ENCODE measurements at places on chromosomes 6 and 20.
A peak's percentile ranks its signal among the peaks of the same experiment; 100 is the strongest.

DNA sequence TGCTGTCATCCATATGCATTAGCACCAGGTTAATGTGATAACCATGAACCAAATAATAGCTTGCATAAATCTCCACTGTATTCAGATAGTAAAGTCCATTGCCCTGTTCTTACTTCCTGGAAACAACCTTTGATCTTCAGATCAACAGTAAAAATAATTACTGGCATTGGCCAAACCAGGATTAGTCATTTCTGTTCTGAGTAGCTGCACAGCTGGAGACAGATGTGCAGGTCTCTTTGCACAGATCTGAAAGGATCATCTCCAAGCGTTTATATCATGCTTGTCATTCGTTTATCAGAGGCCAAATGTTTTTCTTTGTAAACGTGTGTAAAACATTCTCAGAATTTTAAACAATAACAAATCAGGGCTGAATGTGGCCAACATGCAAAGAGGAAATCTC lies 134.4 kb upstream of the HMGCLL1 start:
- DNase-seq = no peak

GRCh38 chr6:19837511-19838441 lies 606 bp downstream of the ID4 start:
- DNase-seq = no peak

- DNase-seq = no peak
Observed at GRCh38 chr6:136066005-136066404, 184.1 kb downstream of the MTFR2 start.

DNA sequence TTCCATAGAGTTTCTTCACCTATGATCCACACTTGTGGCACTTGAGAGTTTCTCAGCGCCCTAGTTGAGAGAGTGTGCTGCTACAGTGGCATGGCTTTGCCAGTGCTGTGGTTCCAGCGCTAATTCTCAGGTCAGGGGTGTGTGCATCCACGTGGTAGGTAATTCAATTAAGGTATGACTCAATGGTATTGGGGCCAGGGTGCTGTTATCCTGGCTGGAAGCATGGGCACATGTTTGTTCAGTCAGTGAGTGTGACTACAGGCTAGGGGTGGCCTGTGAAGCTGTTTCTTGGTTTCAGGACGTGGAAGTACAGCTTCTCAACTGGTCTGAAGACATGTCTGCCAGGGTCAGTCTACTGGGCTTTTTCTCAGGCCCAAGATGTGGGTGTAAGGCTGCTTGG lies 3.0 kb upstream of the SEMG2 start:
- no peak for DNase-seq

DNA sequence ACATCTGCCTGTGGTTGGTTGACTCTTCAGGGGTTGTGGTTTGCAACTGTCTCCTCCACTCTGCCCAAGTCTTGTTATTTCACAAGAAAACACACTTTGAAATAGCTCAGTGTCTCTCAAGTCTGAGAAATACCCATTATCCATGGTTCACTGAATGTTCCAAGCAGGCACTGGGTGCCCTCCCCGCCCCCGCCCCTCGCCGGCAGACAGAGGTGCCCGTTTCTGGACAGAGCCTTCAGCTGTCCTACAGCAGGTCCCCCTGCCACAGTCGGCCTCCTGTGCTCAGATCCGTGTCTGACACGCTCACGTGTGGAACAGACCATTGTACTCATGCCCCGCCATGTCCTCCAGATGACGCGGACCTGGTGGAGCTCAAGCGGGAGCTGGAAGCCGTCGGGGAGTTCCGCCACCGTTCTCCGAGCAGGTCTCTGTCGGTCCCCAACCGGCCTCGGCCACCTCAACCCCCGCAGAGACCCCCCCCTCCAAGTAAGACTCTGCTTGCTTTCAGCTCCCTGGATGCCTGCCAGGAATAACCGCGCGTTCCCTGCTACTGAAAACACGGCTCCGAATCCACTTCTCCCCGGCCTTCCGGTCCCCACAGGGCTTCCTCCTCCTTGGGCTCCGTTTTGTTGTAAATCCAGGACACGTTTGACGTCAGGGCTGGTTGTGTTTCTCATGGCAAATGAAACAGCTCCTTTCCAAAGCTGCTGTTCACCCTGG lies 81.4 kb downstream of the SERAC1 start:
- no peak for DNase-seq

- no peak for DNase-seq
Observed at GRCh38 chr6:144873623-144874378, 588.7 kb downstream of the UTRN start.

DNA sequence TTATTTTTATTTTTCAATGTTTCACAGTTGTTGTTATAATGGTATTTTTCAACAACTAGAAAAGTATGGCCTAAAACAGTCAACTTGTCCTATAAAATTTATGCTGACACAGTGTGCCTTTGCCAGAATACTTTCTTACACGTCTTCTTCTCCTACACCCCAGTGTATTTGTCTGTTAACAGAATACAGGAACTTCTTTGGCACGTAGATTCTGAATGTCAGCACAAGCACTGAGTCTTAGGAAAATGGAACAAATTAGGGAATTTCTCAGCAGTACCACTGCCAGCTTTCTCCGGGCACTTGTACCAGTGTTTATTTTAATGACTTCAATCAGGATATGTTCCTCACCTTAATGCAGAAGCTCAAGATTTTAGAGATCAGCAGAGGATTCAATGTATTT lies 26.7 kb upstream of the AKIRIN2 start:
- DNase-seq = no peak

DNA sequence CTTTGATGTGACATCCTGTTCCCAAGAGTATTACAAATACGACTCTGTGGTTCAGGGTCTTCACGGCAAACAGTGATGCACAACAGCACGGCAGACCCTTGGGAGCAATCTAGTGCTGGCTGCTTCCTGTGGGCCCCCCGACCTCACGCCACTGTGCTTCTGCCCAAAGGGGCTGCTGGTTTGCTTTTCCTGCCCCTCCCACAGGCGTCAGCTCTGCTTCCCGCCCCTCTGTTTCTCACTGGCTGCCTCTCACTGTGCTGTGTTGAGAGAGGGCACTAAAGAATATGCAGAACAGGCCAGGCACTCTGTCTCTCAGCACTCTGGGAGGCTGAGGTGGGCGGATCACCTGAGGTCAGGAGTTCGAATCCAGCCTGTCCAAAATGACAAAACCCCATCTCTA lies 554.5 kb upstream of the AGPAT4 start:
- no peak for DNase-seq

DNA sequence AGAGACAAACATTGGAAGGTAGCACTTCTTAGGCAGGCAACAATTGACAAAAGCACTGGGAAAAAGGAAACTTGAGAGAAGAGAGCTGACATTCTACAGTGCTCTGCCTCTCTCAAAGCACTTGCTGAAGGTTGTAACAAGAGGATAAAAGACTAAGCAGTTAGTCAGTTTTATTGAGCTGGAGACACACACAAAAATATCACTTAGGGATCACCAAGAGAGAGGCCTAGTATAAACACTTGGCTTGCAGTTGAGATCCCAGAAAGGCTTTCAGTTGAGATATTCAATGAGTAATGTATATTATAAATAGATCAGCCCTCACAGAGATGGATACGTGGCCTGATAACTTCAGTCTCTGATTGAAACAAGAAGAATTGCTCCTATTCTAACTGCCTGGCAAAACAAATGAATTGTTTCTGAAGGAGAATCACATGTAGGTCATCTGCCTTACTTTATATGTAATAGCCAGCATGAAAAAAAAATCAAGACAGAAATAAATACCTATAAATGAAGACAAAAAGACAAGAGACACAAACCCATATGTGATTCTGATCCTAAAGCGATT lies 747.2 kb upstream of the MAN1A1 start:
- no peak for DNase-seq

- no peak for DNase-seq
Observed at GRCh38 chr6:18465410-18466154, 78.4 kb downstream of the RNF144B start.

DNA sequence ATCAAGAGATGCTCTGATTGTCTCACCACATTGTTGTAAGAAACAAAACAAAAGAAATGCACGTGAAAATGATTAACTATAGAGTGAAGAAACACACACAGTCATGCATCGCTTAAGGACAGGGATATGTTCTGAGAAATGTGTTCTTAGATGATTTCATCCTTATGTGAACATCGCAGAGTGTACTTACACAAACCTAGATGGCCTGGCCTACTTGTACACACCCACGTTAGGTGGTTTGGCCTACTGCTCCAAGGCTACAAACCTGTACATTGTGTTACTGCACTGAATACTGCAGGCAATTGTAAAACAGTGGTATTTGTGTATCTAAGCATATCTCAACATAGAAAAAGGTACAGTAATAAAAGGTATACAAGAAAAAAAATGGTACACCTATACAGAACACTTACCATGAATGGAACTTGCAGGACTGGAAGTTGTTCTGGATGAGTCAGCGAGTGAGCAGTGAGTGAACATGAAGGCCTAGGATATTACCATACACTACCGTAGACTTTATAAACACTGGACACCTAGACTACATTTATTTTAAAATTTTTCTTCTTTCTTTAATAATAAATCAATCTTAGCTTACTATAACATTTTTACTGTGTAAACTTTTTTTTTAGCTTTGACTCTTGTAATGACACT lies 48.6 kb downstream of the FKBP5 start:
- DNase-seq = no peak

DNA sequence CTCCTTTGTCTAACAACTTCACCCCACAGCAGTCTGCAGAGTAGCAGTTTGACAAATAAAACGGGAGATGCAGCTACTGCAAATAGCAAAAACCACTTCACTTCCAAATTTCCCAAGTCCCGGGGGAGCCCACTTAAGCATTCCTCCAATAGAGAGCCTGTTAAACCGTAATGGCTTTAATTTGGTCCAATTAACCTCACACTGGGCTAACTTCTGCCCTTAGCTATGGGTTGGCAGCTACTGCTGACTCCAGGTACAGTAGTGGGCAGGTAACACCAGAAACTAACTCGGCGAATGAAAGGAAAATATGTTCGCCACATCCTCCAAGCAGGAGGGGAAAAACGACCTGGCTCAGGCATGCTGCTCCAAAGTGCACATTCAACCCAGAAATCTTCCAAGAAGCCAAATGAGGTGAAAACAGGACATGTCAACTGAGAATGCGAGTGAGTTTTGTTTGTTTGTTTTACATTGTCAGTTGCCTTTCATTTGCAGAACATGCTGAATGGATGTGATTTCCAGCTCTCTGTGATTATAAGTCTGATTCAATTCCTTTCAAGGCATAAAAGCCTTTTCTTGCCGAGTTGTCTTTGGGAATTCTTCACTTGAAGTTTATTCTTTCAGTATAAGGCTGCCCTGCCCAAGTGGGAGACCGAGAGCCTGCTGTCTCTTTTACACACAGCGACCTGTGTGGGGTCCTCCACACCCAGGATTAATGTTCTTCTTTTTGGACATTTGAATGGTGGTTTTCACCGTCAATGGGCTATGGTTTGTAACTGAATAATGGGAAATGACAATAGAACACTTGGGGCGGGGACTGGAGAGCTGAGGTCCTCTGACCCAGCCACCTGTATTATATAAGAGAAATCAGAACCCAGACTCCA lies 117.3 kb upstream of the ARMC2 start:
- DNase-seq = no peak

GRCh38 chr20:32515631-32516101 lies 69.5 kb downstream of the NOL4L start:
- no peak for DNase-seq

DNA sequence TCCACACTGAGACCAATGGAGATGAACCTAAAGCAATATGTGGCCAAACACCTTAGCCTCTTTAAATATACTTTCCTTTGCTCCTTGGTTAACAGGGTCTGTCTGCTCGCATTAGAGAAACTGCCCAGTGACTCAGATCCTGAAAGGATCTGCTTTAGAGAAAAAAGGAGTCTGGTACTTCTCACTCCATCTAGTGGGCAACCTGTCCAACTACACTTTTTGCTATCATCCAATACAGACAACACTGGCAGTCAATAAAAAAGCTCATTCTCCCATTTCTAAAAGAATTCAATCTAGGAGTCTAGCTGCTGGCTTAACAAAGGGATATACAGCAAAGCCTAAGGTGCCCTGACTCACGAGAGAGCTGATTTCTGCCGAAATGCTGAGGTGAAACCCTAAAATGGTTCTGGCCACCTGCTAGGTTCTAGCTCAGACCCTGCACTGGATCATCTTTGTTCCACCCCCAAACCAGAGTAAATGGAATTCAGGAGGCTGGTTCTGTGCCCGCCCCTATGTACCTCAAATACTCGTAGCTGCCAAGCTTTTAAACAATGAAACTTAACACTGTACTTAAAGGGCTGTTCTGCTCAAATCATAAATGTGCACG lies 11.5 kb downstream of the GNL1 start:
- no peak for DNase-seq

DNA sequence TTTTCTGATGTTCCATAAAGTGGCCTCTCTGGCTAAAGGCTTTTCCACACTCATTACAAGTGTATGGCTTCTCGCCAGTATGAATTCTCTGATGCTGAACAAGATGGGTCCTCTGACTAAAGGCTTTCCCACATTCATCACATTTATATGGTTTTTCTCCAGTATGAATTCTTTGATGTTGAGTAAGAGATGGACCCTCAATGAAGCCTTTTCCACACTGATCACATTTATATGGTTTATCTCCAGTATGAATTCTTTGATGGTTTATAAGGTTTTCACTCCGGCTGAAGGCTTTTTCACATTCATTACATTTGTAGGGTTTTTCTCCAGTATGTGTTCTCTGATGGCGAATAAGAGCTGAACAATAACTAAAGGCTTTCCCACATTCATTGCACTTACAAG lies 20.4 kb downstream of the ZNF184 start:
- no peak for DNase-seq

DNA sequence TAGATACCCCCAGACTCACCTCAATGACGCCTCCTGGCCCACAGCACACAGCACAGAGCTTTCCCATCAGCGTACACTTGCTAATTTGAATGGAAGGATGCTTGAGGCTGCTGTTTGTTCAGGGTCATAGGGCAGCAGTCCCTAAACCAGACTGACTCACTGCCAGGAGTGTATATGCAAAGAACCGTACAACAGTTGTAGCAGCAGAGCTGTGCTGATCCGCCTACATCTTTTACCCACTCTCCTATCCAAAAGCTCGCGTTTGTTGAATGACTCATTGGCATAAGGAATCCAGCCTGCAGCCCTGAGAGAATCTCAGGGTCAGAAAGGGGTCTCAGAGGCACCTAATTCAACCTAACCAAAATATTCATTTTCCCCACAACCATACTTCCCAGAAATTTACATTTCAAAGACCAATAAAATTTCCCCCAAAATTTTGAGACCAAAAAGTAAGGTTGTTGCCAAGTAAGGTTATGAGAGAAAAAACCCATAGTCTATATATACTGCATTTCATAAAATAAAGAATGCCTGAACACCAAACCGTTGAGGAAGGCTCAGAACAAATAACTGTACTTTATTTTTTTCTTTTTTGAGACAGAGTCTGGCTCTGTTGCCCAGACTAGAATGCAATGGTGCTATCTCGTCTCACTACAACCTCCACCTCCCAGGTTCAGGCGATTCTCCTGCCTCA lies 35.3 kb upstream of the CCND3 start:
- DNase-seq = no peak

- DNase-seq = peak; percentile 50
Observed at GRCh38 chr6:138001750-138002349, 105.4 kb downstream of the PERP start.

DNA sequence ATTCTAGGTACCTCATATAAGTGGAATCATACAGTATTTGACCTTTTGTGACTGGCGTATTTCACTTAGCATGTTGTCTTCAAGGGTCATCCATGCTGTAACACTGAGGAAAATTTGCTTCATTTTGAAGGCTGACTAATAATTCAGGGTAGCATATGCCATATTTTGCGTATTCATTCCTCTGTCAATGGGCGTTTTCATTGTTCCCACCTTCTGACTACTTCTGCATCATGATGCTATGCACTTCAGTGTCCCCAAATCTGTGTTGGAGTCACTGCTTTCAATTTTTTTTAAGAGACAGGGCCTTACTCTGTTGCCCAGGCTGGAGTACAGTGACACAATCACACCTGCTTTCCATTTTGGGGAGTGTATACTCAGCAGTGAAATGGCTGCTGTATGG lies 51.6 kb downstream of the SYNDIG1 start:
- DNase-seq = no peak

Measured in CD4-positive, alpha-beta T cell (primary cell).